Stimulated activated naive B cell treated with anti-CD40 and anti-IgM and Interleukin-4, amounts not matched to agents 10 μg/mL and 1 μg/mL and 100 μg/mL, for 72 hours (primary cell): ENCODE measurements at places on chromosomes 11 and 22.

DNA sequence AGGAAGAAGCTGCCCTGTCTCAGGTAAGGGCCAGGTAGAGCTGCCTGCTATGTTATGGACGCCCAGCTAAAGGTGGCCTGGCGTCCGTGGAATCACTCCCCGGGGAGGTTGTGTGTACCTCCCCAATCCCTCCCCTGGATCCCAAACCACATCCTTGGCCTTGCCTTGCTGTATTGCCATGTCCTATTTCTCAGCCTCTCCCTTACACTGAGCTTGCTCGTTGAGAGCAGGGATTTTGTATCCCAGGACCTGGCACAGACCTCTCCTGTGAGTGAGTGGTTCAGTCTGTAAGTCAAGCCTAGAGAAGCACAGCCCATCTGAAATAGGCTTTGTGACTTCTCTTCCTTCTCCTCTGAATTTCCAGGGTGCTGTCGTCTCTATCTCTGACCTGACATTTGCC is 53.9 kb downstream of the TRAF6 start:
- no peak for DNase-seq

DNA sequence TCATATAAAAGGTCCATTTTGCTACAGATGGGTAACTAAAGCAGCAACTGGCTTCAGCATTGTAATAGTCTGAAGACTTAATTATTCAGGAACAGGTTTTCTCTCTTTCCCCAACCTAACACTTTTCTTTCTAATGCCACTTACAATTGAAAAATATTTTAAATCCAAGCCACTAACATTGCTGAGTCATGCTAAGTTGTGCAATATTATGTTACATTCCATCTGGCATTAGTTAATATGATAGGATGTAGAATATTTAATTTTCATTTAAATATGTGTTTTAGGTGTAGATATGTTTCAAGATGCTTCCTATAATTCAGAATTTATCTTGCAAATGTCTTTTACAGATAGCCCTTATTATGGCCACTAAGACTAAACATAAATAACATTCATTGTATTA is 98.6 kb downstream of the KIF18A start:
- no peak for DNase-seq

DNA sequence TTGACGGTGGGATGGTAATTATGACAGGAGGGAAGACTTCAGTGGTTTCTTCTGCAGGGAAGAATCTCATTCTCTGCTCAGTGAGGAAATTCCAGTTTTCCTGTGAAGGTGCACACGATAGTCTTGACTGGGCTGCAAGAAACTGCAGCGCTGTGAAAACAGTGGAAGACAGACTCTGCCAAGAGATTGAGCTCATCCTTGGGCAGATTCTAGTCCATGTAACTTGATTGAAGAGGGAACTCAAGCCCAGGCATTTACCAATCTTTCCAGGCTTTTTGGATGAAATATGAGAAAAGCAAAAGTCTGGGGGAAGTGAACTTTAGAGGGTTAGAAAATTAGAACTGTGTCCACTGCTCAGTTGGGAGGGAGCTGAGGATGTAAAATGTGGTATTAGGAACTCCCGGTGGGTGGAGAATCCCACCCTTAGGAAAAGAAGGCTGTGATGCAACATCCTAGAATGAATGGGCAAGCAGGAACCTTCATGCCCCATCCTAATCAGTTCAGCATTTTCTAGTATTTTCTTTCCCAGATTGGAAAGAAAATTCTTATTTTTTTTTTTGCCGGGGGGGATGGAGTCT is 212.6 kb downstream of the DBX1 start:
- no peak for DNase-seq

DNA sequence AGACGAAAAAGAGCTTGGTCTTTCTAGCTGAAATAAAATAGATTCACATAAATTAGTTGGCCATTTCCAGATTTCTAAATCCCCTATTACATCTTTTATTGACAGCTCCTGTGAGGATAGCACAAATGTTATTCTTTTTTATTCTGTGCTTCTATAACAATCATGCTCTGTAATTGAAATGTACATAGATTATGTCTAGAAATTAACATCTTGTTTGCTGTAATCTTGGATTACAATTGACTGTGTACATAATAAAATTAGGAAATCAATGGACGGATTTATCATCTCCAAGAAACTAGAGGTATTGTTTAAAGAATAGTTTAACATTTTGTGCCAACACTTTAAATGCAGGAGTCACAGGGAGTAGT is 31.2 kb downstream of the IMMP1L start:
- DNase-seq, result no peak

GRCh38 chr11:105124756-105125155 is 14.8 kb downstream of the CARD18 start:
- DNase-seq, result no peak

- DNase-seq, result no peak
Measured at GRCh38 chr22:39132871-39133524, 19.5 kb downstream of the CBX7 start.

- DNase-seq, result no peak
Measured at GRCh38 chr11:35288817-35289541, 130.4 kb downstream of the SLC1A2 start.

DNA sequence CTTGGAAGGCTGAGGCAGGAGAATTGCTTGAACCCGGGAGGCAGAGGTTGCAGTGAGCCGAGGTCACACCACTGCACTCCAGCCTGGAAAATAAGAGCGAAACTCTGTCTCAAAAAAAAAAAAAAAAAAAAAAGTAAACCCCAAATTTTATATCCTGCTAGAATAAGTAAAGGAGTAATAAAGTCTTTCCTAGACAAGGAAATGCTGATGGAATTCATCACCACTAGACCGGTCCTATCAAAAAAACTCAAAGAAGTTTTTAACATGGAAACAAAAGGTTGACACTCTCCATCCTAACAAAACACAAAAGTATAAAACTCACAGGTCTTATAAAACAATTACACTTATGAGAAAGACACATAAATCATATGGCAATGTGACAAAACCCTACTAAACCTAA is 213.9 kb downstream of the SBF2 start:
- no peak for DNase-seq

DNA sequence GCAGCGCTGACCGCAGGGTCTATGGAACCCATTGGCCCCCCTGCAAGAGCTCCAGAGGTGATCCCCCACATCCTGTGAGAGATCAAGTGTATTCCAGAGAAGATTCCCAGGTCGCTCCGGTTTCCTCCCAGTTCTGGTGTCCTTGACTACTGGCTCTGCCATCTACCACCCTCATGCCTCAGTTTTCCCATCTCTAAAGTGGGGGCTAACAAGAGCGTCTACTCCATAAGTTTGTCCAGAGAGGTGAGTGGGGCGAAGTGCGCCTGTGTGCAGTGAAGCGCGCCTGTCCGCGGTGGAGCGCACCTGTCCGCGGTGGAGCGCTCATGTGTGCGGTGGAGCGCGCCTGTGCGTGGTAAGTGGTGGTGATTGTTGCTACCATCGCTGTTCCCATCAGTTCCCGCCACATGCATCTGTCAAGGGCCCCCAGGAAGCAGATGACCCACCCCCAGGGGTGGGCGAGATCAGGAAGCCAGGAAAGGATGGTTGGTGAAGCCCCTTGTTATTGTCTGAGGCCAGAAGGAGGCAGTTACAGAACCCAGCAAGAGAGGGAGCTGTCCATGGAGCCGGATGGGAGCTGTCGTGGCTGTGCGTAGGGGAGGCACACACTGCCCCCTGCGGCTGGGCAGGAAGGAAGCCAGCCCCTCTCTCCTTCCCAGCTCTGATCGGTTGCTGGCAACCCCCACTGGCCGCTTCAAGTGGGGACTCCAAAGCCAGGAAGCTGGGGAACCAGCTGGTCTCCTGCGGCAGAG is 73.2 kb upstream of the FGF3 start:
- DNase-seq, result no peak

GRCh38 chr11:75263944-75264349 is 23.4 kb downstream of the TPBGL start:
- no peak for DNase-seq

- DNase-seq, result no peak
Measured at GRCh38 chr22:36743591-36744412, 32.1 kb downstream of the IFT27 start.

- DNase-seq, result no peak
Measured at GRCh38 chr11:109264128-109264527, 157.9 kb upstream of the C11orf87 start.

DNA sequence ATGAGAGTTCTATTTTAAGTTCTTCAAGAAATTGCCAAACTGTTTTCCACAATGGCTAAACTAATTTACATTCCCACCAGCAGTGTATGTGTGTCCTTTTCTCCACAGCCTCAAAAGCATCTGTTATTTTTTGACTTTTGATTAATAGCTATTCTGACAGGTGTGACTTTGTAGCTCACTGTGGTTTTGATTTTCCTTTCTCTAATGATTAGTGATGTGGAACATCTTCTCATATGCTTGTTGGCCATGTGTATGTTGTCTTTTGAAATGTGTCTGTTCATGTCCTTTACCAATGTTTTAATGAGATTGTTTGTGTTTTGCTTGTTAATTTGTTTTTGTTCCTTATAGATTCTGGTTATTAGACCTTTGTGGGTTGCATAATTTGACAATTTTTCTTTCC is 18.0 kb upstream of the RAB38 start:
- DNase-seq, result no peak
